Tongue (tissue), 3 donors: ENCODE measurements at places on chromosomes 13 and 19.

DNA sequence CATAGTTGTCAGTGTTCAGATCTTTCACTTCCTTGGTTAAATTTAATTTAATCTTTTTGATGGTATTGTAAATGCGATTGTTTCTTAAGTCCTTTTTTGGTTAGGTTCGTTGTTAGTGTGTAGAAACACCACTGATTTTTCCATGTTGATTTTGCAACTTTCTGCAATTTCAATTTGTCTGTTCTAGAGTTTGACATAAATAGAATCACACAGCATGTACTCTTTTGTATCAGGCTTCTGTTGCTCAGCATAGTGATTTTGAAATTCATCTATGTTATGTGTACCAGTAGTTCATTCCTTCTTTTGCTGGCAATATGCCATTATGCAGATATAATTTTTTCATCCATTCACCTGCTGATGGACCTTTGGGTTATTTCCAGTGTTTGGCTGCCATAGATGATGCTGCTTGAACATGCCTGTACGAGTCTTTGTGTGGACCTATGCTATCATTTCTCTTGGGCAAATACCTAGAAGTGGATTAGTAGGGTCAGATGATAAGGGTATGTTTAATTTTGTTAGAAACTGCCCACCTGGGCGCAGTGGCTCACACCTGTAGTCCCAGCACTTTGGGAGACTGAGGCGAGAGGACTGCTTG lies 33.1 kb downstream of the BICRA start:
- no peak for DNase-seq

DNA sequence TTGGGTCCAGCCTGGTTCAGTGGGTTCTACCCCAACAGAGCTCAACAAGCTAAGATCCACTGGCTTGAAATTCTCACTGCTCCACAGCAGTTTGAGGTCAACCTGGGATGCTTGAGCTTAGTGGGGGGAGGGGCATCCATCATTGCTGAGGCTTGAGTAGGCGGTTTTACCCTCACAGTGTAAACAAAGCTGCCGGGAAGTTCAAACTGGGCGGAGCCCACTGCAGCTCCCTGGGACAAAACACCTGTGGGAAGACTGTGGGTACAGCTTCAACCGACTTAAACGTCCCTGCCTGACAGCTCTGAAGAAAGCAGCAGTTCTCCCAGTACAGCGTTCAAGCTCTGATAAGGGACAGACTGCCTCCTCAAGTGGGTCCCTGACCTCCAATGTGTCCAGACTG lies 1161.9 kb downstream of the UQCRFS1 start:
- no peak for DNase-seq

DNA sequence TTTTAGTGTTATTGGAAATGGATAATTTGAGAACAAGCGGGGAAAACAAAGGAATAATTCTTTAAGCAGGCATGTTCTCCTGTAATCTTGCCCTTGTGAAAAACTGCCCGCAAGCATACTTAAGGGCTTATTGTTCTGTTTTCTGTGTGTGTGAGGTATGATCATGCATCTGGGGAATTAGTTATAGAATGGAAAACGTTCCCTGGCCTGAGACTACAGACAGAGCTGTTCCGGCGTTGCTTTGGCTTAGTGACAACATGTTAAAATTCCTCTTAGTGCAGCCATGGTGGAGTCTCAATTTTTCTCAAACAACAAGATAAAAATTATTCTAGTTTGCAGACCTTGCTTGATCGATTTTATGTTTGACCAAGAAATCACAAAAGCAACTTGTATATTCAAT lies 560.2 kb upstream of the SPRY2 start:
- peak; percentile 87 for DNase-seq

- no peak for DNase-seq
Observed at GRCh38 chr13:63167699-63168337, 1752.2 kb upstream of the PCDH20 start.

DNA sequence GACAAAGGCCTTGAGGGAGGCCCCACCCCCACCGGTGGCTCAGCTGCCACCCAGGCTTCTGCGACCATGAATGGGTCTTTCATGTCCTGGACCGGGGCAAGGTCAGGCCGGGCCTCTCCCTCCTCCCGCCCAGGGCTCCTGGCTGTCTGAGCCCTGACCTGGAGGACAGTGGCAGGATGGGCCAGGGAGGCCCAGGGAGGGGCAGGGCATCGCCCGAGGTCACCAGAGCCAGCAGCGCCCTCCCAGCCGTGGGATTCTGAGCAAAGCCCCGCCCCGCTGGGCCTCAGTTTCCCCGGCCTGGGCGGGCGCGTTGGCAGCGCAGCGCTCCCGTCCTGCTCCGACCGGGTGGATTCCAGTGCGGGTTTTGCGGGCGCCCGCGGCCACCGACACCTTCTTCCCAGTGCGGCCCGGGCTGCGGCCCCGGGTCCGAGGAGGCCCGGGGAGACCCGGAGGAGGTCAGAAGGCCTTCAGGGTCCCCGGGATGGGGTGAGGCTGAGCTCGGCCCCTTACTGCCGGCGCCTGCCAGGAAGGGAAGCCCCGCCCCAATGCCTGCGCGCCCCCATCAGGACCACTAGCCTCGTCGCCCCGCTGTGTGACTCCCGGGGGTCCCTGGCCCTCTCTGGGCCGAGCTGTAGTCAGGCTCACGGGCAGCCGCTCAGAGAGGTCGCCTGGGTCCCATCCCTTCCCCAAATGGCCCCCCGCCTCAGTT lies 24.6 kb upstream of the SEMA6B start:
- DNase-seq, result peak; percentile 62

DNA sequence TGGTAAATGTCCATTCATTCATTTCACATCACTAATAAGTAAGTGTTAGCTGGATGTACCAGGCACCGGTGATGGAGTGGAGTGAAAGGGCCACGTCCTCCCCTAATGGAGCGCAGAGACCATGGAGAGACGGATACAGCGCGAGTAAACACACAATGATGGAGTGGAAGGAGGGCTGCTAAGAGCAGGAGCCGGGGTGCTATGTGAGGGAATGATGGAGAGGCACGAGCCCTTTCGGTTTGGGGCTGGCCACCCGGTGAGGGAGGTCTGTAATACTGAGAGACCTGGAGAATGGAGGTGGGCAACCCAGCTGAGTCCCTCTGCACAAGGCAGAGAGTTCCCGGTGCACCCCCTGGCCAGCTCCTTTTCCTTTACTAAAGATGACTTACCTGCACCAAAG lies 53.7 kb downstream of the PEPD start:
- DNase-seq, result no peak
